Body of pancreas (tissue), 4 donors: ENCODE measurements at places on chromosomes 11 and 22. TPM values are rescaled to one million over a fixed set of nuclear protein-coding genes. Genes with fewer than 3 reads are reported as not detected.

RASGRP2 gene
- 4.6 TPM for total RNA-seq

PATE4 gene
- total RNA-seq, result not detected

MRGPRF gene
- total RNA-seq, result 7.6 TPM

DNA sequence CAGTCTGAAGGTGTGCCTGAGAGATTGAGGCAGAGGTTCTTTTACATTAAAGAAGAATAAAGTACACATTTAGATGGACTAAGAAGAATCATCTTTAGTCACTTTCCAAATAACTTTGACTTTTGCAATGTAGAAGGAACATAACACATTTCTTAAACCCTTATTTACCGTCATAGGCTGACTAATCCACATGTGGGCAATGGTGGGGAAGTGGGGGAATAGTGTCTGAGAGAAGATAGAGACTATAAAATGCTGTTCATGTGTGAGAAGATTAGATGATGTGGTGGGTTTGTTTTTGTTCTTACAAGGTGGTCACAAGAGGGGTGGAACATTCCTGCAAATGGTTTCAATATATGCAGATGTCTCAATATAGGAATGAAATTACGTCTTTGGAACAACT is 1.8 kb downstream of the MS4A4A start:
- DNase-seq, result no peak

GRCh38 chr11:74909385-74909784 is 39.5 kb downstream of the XRRA1 start:
- DNase-seq, result no peak

- DNase-seq, result no peak
These were observed 2.4 kb downstream of the RNF121 start for GRCh38 chr11:71931245-71931602.

GRCh38 chr11:5092821-5093585 is 23.6 kb downstream of the OR52E1 start:
- no peak for DNase-seq

GRCh38 chr11:78066471-78066870 is 2.8 kb downstream of the THRSP start:
- no peak for DNase-seq

- DNase-seq, result no peak
These were observed 2.0 kb downstream of the SERPINH1 start for GRCh38 chr11:75563978-75564552.

GRCh38 chr22:24404561-24405275 is 22.7 kb upstream of the ADORA2A start:
- DNase-seq, result no peak

DNA sequence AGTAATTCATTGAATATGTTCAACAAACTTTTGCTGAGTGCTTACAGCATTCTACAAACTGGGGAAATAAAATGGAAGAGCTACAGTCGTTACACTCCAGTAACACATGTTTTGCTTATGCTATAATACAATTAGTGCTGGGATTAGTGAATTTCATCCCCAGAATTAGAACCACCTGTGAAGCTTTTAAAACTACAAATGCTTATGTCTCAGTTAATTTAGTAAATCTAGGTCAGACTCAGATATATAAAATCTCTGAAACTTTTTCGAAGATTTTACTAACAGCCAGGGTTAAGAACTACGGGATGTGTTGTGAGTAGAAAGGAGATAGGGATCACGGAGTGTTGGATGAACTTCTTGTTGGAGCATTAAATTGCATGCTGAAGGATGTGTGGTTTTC is 33.7 kb upstream of the EED start:
- DNase-seq, result no peak

GRCh38 chr11:126591966-126592489 is 236.5 kb downstream of the ST3GAL4 start:
- no peak for DNase-seq

- no peak for DNase-seq
These were observed 146.8 kb downstream of the ENTHD1 start for GRCh38 chr22:39746600-39747262.

DNA sequence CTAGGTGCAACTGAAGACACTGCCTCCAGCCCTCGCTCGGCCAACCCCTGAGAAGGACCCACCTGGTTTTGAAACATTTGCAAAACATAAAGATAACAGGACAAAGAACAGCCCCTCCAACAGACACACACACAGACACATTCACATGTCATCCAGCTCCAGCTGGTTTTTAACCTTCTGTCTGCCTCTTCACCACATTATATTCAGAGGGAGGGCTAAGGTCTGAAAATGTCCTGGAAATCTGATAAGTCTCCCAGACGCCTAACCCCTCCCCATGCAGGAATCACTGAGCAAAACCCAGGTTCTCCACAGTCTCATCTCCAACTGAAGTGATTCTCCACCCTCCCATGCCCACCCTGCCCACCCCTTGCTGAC is 29.4 kb downstream of the PACSIN2 start:
- no peak for DNase-seq

GRCh38 chr22:37065180-37065579 is 13.6 kb downstream of the KCTD17 start:
- no peak for DNase-seq

- DNase-seq, result no peak
These were observed 134.8 kb downstream of the TBC1D22A start for GRCh38 chr22:46897246-46897623.
